Epithelial cell of proximal tubule (primary cell): ENCODE measurements at places on chromosomes 1 and 21.

GRCh38 chr1:169590932-169591331 is 4.7 kb upstream of the F5 start:
- no peak for DNase-seq

DNA sequence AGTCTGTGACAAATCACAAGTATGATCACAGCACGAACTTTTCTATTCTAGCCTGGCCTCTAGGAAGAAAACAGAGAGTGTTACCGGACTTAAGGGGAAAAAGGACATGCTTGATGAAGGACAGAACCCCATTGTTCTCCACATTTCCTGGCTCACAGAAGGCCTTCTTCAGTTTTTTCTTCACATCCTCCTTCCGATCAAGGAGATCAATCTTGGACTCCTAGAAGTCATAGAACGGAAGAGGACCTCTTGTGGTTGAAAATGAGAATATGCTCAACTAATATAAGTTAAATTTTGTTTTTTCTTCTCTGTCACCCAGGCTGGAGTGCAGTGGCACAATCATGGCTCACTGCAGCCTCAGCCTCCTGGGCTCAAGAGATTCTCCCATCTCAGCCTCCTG is 30.3 kb downstream of the YARS1 start:
- DNase-seq: no peak

DNA sequence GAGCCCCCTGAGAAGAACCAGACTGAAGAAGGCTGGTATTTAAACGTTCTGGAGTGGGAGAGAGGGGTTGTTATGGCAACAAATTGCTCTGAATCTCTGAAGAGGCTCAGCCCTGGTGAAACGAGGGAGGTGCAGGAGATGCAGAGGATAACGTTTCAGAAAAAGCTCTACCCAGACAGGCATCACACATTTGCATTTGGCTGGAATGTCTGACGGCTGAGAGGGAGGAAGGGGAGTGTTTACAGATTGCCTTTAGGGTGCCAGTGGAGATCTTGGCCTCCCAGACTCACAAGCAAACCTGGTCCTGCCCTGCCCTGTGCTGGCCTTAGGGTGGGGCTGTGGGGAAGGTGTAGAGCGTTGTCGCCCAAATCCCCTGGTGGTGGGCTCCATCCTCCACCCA is 169.0 kb upstream of the AJAP1 start:
- no peak for DNase-seq

DNA sequence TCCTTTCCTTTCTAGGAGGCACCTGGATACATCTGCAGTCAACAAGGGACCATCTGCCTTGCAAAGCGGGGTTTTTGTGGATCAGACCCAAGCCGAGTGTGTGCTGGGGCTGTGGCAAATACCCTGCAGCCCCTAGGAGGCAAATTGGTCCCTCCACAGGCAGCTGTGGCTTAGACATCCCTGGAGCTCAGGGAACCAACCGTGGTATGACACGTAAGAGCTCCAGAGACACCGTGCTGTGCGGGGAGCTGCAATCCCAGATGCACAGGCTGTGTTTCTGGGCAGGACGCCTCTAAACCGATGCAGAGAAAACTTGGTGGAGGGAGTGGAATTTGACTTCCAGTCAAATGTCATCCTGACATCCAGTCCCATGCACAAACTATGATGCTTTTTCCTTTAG is 141.5 kb downstream of the KAZN start:
- no peak for DNase-seq

- DNase-seq: no peak
Observed at GRCh38 chr21:31156169-31156568, 117.9 kb upstream of the KRTAP19-8 start.
